Hematopoietic multipotent progenitor cell treated with erythropoietin and hydrocortisone succinate and interleukin-3 and kit ligand, for 17 days (in vitro differentiated cells): ENCODE measurements at places on chromosomes 3 and 15.

DNA sequence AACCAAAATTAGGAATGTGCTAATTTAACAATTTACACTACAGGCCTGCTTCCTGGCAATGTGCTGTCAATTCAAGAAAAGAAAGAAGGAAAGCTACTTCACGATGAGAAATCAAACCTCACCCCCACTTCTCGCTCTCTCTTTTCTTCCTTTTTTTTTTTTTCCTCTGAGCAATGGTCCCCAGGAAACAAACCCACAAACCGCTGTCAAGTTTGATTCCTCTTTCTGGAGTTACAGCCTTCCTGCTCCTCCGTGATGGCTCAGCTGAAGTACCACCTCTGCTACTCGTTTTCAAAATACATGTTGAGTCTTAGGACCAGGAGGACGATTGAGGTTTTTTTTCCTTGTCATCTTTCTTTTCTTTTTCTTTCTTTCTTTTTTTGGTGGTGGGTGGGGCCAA, 3.4 kb upstream of the TRIM71 start:
- DNase-seq: no peak

DNA sequence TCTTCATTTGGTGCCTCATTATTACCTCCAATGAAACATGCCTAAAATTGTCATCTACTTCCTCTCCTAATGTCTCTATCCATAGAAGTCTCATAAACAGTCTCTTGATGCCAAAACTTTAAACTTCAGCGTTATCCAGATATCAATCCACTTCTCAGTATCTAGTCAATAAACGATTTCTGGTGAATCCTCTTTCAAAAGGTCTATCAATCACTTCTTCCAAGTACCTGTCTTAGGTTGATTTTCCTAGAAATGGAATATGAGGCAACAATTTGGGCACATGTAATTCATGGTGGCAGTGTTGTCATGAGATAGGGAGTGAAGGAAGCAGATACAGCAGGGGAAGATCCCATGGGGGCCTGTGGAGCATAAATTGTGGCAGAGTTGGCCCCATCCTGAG, 348.5 kb upstream of the POU1F1 start:
- DNase-seq: no peak

DNA sequence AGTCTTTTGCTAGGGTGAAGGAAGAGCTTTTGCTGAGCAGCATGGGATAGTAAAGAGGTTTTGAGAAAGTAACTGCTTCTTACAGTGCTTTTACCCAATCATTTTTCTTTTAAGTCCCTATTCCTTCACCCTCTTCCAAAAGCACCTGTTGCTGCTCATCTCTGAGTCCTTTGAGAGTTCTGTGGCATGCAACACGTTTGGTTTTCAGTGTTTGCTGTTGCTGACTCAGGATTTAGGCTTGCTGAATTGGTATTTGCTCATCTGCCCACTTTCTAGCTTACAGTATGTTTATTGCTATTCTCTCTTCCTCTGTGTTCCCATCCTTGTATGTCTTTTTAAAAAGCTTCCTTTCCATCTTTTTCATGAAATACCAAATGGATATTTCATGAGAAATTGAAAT, 55.9 kb upstream of the THRB start:
- DNase-seq: no peak

DNA sequence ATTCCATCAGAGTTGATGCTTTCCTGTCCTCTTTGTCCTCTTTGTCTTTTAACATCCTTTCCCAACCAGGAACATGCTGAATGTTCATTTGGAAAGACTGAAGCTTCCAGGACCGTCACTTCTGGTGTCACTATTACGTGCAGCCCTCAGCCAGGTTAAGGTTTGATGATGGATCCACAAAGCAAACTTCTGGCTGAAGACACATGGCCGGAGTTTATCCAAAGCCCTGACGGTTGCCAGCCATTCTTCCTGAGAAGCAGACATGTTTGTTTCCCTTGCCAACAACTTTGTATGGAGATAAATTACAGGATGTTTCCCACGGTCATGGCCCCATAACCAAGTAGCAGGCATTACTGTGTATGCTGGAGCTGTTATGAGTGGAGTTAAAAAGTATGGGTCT, 236.9 kb downstream of the THSD4 start:
- DNase-seq: no peak

DNA sequence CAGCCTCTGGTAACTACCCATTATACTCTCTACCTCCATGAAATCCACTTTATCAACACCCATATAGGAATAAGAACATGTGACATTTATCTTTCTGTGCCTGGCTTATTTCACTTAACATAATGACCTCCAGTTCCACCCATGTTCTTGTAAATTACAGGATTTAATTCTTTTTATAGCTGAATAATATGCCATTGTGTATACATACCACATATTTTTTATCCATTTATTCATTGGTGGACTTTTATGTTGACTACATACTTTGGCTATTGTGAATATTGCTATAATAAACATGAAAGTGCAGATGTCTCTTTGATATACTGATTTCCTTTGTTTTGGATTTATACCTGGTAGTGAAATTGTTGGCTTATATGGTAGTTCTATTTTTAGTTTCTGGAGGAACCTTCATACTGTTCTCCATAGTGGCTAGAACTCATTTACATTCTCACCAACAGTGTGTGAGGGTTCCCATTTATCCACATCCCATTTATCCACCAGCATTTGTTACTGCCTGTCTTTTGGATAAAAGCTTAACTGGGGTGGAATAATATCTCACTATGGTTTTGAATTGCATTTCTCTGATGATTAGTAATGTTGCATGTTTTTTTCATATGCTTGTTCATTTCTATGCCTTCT, 473.4 kb downstream of the TBL1XR1 start:
- DNase-seq: no peak

DNA sequence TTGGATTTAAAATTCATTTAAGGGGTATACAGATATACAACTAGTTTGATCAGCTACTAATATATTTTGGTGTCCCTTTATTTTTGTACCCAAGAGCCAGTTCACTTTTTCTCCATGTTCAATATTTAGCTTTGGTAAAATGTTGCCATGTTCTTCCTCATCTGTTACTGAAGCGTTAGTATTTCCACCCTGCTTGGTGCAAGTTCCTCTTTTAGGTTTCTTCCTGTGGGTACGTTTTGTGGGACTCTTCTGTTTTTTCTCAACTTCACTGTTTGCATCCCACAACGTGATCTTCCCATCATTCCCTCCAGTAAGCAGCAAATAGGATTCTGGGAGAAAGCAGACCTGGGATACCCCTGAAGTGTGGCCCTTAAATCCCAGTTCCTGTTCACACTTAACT, 14.1 kb downstream of the WDR53 start:
- DNase-seq: no peak

GRCh38 chr15:75361989-75362641, 6.3 kb downstream of the MAN2C1 start:
- no peak for DNase-seq

DNA sequence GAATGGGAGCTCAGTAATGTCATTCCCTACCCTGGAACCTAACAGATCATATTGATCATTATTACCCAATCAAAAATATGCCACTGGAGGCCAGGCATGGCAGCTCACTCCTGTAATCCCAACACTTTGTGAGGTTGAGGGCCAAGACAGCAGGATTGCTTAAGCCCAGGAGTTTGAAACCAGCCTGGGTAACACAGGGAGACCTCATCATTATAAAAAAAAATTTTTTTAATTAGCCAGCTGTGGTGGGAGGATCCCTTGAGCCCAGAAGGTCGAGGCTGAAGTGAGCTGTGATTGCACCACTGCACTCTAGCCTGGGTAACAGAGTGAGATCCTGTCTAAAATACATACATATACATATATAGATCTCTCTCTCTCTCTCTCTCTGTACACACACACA, 10.2 kb downstream of the IGDCC4 start:
- DNase-seq: no peak

DNA sequence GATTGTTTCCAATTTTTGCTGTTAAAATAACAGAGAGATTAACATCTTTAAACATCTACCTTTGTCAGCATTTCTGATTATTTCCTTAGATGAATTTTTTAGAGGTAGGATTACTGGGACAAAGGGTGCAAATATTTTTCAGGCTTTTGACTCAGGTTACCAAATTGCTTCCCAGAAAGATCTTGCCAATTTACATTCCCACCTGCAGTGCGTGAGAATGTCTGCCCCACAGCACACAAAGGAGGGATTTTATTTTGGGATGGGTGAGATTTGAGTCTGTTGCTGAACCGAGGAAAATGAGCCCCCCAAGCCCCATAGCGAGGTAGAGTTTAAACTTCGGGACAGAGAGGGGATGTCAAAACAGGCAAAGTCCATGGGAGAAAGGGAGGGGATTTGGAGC, 25.9 kb upstream of the RNU6-1 start:
- no peak for DNase-seq

GRCh38 chr3:134922101-134922500, 127.0 kb downstream of the EPHB1 start:
- no peak for DNase-seq

- no peak for DNase-seq
Measured at GRCh38 chr15:81774309-81774708, 271.5 kb downstream of the MEX3B start.

DNA sequence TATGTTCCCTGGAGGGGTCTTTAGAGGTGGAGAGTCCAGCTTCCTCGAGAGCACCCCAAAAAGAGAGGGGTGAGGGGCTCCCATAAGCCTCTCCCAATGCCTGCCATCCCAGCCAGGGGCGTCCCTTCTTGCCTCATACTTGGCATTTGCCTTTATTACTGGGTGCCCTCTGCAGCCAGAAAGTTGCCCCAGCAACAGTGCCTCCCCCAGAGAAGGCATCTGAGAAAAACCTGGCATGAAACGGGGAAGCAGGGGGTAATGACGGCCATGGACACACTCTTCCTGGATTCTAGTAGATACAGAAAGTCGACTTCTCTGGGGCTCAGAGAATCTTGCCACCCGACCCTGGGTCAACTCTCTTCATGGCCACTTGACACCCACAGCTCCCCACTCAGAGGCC, 90.1 kb downstream of the PCSK6 start:
- DNase-seq: no peak

- DNase-seq: no peak
Measured at GRCh38 chr3:42424911-42425310, 14.5 kb upstream of the LYZL4 start.

DNA sequence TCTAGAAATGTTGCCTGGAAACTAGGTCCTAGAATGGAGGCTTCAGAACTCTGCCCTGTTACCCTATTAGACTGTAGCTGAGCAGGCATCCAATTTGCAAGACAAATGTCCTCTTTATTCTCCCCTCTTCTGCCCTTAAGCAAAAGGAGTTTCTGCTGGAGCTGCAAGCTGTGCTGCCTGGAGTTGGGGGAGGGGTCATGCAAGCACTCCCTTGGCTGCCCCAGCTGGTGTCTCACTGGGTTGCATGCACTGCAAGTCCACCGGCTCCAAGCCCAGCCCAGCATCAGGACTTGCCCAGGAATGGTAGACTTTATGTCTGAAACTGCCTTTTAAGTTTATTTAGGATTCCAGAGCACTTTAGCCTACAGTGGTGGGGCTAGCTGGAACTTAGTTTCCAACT, 15.7 kb upstream of the RBP2 start:
- no peak for DNase-seq

GRCh38 chr3:15367059-15367458, 34.7 kb upstream of the SH3BP5 start:
- no peak for DNase-seq

DNA sequence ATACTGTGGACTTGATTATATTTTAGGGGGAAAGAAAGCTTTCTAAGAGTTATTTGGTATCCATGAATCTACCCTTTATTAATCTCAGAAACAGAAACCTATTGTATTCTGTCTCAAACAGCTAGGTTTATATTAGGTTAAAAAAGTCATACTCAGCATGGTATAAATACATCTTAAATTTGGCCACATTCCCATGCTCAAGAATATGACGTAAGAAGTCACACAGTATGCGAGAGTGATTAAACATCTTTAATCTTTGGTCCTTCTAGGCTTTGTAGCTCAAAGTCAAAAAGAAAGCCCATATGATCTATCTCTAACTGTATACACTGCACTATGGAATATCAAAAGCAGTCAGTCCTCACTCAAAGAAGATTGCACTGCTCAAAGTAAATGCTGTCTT, 131.4 kb downstream of the EPHA3 start:
- no peak for DNase-seq

GRCh38 chr3:184466413-184466960, 86.6 kb downstream of the CHRD start:
- DNase-seq: no peak
